Type B pancreatic cell (in vitro differentiated cells): ENCODE measurements at places on chromosomes 1 and 21.

DNA sequence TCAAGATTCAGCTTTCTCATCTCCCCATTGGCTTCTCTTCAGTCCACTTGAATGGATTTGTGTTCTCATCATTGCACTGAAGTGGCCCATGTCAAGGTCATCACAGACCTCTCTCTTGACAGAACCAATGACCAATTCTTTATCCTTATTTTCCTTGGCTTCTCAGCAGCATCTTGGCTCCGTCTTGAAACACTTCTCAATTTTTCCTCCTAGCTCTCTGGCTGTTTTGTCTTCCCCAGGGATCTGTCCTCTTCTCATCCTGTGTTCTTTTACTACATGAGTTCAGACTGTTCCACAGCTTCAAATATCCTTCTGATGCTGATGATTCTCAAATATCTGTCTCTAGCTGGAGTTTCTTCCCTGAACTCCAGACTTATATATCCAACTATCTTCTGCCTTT is 78.6 kb downstream of the COLGALT2 start:
- no peak for DNase-seq

- DNase-seq: no peak
Measured at GRCh38 chr1:54350360-54350759, 55.8 kb downstream of the SSBP3 start.

- DNase-seq: no peak
Measured at GRCh38 chr1:203039609-203040512, 13.6 kb downstream of the PPFIA4 start.

- peak; percentile 81 for DNase-seq
Measured at GRCh38 chr1:46477153-46477929, 12.3 kb upstream of the DMBX1 start.

DNA sequence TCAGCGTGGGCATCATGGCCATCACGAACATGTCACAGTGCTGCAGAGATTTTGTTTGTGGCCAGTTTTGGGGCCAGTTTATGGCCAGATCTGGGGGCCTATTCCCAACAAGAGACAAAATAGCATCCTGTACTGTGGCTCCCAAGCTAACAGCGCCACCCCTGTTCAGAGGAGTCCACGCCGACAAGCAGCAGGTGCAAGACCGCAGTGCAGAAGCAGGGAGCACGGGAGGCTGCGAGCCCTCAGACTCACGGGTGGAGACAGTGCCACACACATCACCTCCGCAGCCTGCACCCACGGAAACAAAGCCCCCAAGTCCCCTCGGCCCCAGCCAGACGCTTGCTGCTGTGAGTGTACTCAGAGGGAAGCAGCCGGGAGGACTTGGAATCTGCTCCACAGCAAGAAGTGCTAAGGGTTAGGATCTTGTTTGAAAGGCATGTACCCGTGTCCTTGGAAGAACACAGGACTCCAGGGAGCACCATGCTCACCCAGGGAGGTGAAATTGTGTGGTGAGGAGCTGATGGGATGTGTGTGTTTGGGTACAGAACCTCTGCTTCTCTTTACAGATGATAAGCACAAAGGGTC is 7.1 kb downstream of the TCP10L start:
- peak; percentile 64 for DNase-seq

- DNase-seq: no peak
Measured at GRCh38 chr21:14526836-14527695, 19.0 kb downstream of the SAMSN1 start.

- no peak for DNase-seq
Measured at GRCh38 chr21:29711236-29711635, 228.6 kb downstream of the GRIK1 start.

GRCh38 chr21:34764715-34765284 is 96.0 kb downstream of the CLIC6 start:
- DNase-seq: no peak

DNA sequence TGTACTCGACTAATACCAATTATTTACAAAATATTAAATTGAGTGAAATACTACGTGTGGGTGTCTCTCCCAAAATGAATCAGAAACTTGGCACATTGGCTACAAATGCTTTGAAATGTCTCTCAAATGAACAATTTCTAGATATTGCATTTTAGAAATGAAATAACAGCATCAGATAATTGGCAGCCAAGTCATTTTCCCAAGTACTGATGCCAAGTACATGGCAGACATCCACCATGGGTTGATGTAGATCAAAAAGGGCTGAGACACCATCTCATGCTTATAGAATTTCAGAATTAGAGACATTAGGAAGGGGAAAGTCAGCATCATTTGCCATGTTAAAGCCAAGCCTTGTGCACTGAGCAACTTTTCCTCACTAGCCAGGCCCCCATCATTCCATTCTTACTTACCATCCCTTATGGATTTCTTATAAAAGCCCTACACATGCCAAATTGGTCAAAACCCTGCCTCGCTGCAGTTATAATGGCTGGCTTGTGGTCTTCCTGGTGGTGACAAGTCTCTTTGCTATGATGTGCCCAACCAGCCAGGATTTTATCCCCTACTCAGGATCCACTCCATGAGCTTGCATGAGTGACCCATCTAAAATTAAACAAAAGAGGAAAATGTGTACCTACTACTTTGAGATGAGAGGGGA is 73.1 kb downstream of the GREM2 start:
- no peak for DNase-seq

DNA sequence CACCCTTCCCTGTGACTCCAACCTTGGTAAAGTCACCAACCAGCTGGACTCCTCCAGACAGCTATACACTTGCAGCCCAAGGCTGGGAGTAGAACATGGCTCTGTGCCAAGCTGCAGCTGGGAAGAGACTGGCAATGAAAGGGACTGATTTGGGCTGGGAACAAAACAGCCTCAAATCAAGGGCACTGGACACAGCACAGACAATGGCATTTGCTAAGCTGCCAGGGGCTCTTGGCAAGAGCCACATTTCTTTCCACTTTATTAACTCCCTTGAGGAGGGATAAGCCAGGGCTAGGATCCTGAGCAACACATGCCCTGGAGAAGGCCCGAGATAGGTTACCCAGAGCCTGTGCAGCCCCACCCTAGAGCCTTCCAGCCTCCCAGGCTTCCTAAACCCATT is 12.0 kb downstream of the SYT11 start:
- no peak for DNase-seq

DNA sequence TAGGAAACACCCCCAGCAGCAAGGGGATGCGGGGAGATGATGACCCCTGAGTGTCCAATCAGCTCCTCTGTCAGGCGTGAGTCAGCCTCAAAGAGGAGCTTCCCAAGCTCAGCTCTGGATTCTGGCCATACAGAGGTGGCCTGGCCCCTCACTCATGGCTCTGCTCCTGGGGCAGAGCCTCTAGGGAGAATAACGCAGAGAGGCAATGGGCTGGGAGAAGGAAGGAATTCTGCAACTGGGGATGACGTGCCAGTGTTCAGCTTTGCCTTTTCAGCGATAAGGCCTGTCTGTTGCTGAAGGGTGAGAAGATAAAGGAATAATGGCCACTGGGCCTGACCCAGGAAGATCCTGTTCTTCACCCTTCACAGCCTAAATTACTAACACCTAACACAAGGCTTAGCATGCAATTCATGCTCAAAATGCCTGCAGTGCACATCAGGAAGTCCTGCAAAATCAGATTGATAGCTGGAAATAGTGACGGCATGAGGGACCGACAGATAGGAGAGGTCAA is 92.2 kb downstream of the TBX19 start:
- no peak for DNase-seq

GRCh38 chr1:119954476-119955422 is 58.4 kb upstream of the ADAM30 start:
- DNase-seq: no peak

- no peak for DNase-seq
Measured at GRCh38 chr1:245133995-245134715, 20.6 kb upstream of the KIF26B start.

GRCh38 chr1:47208374-47208850 is 18.6 kb upstream of the PDZK1IP1 start:
- DNase-seq: no peak
